CD4-positive, alpha-beta T cell treated with Interleukin-6 for 4 hours (primary cell): ENCODE measurements at places on chromosomes 1 and 21.
A peak's percentile ranks its signal among the peaks of the same experiment; 100 is the strongest.

- no peak for DNase-seq
These were observed 48.5 kb downstream of the AJAP1 start for GRCh38 chr1:4702932-4703331.

DNA sequence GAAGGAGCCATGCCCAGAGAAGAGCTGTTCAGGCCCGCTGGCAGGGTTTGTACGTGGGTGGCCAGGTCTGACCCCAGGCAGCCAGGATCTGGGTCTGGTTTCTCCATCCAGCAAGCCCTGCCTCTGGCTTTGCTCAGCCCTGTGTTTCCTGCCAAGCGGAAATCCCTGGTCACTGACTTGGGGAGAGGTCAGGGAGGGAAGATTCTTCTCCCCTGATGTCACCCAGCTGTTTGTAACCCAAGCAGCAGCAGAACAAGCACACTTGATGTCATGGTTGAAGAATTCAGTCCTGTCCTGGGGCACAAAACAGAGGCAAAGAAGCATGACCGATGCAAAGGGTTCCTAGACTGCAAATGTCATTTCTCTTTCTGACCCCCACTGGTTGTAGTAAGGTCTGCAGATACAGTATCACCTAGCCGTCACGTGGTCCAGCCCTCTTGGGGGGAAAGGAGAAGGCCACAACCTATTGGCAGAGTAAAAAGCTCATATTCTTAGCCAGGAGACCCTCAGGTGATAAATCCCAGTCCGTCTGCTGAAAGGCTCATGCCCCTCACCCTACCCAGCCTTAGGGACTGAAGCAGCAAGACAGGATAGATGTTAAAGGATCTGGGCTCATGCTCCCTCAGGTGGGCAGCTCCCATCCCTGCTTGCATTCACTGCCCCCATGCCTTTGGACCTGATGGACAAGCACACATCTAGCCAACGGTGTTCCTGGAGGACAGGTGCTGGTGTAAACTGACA is 120.9 kb downstream of the SYT2 start:
- DNase-seq = no peak

GRCh38 chr1:20255666-20256065 is 35.0 kb upstream of the VWA5B1 start:
- no peak for DNase-seq

- DNase-seq = peak; percentile 57
These were observed 18.9 kb downstream of the PGBD2 start for GRCh38 chr1:248924696-248925532.

- no peak for DNase-seq
These were observed 13.4 kb upstream of the HMGB4 start for GRCh38 chr1:33850481-33850880.

DNA sequence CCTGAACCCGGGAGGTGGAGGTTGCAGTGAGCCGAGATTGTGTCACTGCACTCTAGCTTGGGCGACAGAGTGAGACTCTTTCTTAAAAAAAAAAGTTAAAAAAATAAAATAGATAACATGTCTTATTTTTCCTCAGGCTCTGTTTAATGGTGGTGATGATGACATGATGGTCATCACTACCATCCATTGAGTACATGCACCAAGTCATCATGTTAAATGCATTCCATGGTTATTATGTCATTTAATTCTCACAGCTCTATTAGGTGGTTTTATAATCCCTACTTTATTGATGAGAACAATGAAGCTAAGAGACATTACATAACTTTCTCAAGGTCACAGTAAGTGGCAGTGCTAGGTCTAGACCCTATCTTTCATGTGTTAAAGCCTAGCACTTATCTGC is 34.4 kb upstream of the MAB21L3 start:
- no peak for DNase-seq

DNA sequence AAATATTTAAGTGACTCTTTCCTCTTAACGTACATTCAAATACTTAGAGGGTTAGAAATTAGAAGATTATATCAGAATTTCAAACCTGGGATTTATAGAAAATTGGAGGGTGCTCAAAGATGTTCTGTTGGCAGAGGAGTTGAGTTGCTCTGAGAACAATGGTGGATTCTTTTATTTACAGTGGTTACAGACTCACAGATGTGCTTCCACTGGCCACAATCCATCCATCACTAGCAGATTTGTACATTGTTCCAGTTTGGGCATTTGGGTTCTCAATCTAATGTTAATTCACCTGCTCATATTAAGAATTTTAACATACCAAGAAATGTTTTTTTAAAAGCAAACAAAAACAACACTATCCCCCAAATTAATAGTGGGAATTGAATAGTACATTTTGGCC is 23.5 kb downstream of the DNAJC6 start:
- DNase-seq = no peak

DNA sequence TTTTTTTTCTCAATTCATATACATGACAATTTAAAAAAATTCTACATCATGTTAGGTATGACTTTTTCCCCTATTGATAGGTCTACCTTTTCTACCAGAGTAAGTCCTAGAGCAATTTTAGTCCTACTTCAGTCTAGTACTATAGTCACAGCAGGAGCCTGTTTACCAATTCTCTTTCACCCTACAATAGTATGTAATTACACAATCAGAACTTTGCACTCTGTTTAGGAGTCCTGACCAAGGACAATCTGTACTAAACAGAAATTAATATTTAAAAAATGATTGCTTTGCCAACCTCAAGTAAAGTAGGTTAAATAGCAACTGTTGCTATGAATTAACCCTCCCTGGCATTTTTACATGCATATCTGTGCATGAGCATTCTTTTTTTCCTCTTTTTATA is 810 bp upstream of the CYP4A11 start:
- no peak for DNase-seq

DNA sequence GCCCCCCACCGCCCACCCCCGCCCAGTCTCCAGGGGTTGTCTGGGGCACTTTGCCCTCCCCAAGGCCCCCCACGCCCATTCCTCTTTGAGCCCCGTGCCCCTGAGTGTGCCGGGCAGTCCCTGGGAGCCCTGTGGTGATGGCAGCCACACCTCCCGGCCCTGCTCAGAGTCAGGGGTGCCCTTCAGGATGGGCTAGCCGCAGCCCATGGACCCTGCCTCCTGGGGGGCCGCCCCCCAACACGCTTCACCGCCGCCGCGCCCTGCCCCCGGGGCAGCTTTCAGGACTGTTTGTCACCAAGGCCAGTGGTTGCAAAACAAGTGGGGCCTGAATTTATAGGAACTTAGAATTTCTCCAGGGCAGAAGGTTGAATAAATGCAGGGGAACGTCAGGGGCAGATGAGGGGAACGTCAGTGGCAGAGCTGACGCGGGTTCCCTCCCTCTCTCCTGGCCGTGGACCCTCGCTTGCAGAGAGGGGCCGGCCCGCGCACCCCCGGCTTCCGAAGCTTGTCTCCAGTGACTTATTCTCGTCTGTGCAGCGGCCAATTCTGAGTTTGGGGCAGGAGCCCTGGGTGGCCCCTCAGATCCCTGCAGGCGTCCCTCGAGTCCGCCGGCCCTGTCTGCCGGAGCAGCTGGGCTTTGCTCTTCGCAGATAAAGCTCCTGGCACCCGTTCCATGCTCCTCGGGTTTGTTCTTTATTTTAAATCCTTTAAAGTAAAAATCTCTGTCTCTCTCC is 41.2 kb upstream of the ADARB1 start:
- DNase-seq = no peak

DNA sequence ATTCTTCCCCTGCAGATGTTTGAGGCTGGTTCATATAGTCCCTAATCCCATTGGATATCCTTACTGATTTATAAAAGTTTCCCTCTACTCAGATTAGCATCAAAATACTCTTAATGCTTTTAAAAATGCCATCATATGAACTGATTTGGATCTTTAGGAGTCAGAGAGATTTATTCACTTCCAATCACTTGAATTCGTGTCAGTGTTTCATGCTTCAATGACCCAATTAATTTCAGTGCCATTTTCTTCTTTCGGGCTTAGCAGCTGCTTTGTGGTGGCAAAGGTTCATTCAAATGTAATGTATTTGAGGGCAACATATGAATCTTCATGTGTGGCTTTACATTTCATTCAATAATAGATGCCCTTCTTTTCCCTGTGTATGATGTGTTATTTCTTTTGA is 2.2 kb upstream of the TSEN15 start:
- DNase-seq = no peak

DNA sequence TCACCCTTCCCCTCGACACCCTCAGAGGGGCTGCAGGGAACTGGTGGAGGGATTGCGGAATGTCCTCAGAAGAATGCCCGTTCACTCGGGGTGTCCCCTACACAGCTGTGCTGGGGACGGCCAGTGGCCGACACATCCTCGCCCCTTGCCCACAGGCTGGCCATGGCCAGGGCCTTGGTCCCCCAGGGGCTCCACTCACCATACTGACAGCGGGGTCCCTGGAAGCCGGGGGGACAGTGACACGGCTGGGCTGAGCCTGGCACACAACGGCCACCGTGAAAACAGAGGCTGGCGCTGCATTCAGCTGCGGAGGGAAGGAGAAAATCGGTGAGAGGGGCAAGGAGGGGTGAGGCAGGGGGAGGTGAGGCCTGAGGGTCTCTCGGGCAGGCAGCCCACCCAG is 31.7 kb downstream of the MEGF6 start:
- no peak for DNase-seq

- no peak for DNase-seq
These were observed 166.6 kb downstream of the ZC3H11B start for GRCh38 chr1:219446288-219446687.

DNA sequence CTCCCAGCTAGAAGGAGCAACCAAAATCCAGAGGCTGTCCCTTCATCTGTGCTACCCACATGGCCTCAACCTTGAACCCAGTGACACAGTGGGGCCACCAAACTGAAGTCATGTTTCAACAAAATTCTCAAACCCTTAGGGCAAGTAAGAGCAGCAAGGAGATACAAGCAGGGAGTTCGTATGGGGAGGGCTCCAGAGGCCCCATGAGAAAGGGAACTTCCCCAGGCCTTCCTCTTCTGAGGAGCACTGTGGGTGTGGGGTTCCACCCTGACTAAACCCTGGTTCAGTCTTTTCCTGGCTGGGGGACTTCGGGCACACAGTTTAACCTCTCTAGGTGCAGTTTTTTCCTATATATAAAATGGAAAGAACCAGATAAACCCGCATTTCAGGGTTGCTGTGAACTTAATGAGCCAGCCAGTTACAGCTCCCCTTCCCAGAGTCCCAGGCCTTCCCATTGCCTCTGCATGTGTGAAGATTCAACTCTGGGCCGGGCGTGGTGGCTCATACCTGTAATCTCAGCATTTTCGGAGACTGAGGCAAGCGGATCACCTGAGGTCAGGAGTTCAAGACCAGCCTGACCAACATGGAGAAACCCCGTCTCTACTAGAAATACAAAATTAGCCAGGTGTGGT is 8.0 kb upstream of the THEMIS2 start:
- peak; percentile 48 for DNase-seq

DNA sequence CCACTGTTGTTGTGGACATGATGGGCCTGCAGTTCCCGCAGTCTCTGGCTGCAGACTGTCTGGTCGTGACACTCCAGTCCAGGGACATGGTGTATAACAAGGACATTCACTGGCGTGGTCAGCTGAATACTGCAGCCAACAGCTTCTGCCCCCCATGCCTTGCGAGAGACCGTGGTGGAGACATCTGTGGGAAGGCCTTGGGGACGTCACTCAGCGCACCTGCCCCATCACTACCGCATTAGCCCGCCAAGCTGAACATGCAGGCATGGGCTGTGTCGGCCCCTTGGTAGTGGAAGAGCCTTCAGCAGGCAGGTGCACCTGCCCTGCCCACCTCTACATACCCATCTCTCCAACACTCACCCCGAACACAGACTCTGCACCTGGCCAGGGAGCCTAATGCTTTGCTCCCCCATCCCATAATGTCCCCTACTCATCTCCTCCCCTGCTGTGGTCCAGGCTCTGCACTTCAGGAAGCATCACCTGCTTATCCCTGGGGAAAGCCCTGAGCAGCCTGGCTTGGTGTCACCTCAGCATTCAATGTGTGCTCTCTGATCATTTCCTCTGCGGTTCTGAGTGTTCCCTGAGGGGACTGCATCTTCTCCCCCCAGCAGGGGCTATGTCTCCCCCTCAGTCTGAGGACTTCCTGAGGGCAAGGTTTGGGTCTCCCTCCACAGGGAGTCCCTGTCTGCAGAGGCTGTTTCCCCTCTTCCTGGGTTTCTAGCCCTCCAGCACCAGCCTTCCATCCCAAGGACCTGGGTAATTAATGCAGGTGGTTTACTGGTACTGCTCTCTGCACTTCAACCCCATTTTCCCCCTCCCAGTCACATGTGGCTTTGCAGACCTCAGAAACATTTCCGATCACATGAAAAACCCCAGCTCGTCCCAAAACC is 3.2 kb downstream of the PGLYRP4 start:
- DNase-seq = no peak

DNA sequence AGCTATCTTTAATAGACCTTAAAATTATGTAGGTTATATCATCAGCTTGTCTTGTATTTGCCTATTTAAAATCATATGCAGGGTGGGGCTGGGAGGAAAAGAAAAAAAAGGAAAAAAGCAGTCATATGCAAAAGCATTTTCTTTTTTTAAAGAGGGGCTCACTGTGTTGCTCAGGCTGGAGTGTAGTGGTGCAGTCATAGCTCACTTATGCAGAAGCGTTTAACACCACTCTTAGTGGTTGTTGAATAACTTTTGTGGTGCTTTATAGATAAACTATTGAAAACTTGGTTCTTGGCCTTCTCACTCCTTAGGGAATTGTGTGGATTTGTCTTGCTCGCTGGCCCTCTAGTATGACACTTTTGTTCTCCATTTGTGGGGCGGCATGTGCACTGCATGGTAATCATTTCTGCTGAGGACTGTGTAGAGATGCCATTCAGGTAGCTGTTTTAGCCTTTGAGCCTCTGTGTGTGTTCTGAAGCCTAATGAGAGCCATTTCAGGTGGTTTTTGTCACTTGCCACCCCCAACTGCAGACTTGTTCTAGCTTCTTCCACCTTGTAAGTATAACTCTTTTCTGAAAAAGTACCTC is 77.8 kb downstream of the KIF1B start:
- DNase-seq = no peak
